HCT116 (cell line): ENCODE measurements at places on chromosomes 3 and 15. TPM values are rescaled to one million over a fixed set of nuclear protein-coding genes. Genes with fewer than 3 reads are reported as not detected.

The IMPDH2 gene
- 599 TPM for total RNA-seq

The SPINT1 gene
- 123 TPM for total RNA-seq

The ABI3BP gene
- total RNA-seq: 0.15 TPM

The VPS39 gene
- total RNA-seq: 40.1 TPM

DNA sequence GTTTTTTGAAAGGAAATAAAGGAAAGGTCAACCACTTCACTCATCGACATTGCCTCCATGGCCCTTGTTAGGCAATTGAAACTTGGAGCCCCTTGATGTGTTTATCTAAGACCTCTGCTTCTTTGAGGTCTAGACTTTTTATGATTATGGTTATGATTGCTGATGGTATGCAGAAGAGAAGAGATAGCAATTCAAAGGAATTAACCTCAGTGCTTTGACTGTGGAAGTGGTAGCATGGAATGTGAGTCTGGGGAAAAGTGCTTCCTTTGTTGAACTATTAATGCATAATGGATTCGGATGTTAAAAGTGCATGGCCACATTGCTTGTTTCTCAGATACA, 46.1 kb downstream of the FNDC3B start:
- no peak for DNase-seq
- H3K4me3 ChIP-seq: no peak overlapping the region
- H3K27me3 ChIP-seq: no peaks in the 10 kb centered on the region
- no peaks in the 10 kb centered on the region for H3K4me1 ChIP-seq
- H3K36me3 ChIP-seq: no peaks in the 10 kb centered on the region
- H3K27ac ChIP-seq: no peak overlapping the region
